Muscle of leg (tissue), 16 donors: ENCODE measurements at places on chromosomes 11 and 22. TPM values are rescaled to one million over a fixed set of nuclear protein-coding genes. Genes with fewer than 3 reads are reported as not detected.

- peak; percentile 50 for DNase-seq
Measured at GRCh38 chr11:34250732-34251588, 106.8 kb downstream of the ABTB2 start.

GRCh38 chr11:36718451-36718850 is 120.4 kb upstream of the RAG2 start:
- DNase-seq: peak; percentile 8

DNA sequence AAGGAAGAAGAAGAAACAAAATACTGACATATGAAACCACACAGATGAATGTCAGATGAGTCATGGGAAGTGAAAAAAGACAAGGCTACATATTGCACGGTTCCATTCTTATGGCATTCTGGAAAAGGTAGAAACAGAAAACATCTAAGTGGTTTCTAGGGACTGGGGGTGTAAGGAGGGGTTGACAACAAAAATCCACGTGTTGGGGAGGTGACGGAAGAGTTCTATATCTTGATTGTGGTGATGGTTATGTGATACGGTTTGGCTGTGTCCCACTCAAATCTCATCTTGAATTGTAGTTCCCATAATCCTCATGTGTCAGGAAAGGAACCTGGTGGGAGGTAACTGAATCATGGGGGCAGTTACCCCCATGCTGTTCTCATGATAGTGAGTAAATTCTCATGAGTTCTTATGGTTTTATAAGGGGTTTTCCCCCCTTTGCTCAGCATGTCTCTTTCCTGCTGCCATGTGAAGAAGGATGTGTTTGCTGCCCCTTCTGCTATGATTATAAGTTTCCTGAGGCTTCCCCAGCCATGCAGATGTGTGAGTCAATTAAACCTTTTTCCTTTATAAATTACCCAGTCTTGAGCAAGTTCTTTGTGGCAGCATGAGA is 6.4 kb upstream of the ARFGAP3 start:
- no peak for DNase-seq

DNA sequence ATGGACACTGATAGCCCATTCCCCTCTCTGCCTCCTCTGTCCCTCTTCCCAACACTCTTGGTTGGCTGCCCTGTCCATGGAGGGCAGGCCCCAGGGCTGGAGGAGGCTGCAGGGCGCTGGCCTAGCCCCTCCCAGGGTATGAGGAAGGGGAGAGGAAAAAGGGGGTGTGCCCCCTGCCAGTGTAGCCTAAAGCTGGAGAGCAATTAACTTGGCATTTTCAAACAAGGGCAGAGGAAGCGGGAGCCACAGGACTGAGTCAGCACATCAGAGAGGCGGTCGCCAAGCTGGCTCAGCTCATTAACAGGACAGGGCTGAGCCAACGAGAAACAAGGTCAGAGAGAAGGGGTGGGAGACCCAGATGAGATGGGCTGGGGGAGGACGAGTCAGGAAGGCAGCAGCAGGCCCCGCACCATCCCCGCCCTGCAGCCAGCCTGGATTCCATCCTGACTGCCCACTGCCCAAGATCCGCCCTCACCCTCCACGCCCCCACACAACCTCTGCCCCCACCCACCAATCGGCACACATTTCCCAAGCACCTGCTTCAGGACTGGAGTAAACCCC is 76.3 kb downstream of the BUD13 start:
- no peak for DNase-seq

DNA sequence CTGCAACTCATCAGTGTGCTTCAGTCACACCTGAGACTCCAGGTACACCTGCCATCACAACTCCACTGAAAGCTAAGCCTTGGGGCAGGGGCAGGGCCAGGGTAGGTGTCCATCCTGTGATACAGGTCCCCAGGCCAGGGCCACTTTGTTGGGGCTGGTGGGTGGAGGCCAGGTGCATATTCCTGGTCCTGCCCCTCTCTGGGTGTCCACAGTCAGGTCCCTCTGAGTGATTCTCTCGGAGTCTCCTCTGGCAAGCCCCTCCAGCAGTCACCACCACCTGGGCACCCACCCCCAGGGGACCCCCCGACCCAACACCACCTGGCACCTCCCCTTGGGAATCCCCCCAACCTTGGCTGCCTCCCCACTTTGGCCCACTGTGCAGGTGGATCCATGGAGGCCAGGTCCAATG is 9.5 kb upstream of the ACR start:
- DNase-seq: no peak

GRCh38 chr22:25548866-25549464 is 15.5 kb upstream of the GRK3 start:
- no peak for DNase-seq

DNA sequence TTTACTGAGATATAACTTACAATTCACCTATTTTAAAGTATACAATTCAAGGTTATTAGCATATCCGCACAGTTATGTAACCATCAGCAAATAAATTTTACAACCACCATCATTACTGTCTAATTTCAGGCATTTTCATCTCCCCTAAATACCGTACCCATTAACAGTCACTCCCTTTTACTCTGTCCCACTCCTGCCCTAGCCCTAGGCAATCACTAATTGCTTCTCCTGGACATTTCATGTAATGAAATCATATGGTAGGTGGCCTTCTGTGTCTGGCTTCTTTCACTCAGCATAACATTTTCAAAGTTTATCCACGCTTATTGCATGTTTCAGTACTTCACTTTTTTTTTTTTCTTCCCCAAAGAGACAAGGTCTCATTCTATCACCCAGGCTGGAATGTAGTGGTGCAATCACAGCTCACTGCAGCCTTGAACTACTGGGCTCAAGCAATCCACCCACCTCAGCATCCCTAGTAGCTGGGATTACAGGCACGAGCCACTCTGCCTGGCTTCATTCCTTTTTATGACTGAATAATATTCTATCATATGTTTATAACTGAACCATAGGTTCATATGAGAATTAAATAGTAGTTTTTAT is 61.4 kb upstream of the CHRM4 start:
- DNase-seq: no peak

GRCh38 chr11:132448334-132448995 is 1078.0 kb downstream of the NTM start:
- DNase-seq: no peak

DNA sequence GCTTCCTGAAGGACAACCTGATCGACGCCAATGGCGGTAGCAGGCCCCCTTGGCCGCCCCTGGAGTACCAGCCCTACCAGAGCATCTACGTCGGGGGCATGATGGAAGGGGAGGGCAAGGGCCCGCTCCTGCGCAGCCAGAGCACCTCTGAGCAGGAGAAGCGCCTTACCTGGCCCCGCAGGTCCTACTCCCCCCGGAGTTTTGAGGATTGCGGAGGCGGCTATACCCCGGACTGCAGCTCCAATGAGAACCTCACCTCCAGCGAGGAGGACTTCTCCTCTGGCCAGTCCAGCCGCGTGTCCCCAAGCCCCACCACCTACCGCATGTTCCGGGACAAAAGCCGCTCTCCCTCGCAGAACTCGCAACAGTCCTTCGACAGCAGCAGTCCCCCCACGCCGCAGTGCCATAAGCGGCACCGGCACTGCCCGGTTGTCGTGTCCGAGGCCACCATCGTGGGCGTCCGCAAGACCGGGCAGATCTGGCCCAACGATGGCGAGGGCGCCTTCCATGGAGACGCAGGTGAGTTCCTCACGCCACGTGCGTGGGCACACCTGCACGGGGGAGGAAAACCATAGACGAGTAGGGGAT is 1.5 kb downstream of the BCR start:
- DNase-seq: no peak

- DNase-seq: no peak
Measured at GRCh38 chr22:44426981-44427380, 71.1 kb downstream of the RTL6 start.

- DNase-seq: peak; percentile 49
Measured at GRCh38 chr11:9688716-9689511, 25.0 kb downstream of the SWAP70 start.

DNA sequence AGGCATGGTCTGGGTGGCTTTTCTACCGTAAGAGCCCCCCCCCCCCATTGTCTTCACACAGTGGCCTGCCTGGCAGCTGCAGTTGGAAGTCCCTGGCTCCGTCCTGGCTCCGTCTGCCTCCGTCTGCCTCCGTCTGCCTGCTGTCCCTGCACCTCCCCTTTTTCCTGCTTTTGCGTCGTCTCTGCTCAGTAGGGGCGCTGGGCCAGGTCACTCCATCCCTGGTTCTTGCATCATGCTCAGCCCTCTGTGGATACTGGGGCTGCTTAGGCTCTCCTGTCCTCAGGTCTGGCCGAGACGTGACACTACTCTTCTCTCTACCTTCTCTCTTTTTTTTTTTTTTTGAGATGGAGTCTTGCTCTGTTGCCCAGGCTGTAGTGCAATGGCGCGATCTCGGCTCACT is 27.8 kb downstream of the AP2A2 start:
- no peak for DNase-seq

GRCh38 chr11:47606731-47607130 is 12.5 kb upstream of the C1QTNF4 start:
- no peak for DNase-seq

DNA sequence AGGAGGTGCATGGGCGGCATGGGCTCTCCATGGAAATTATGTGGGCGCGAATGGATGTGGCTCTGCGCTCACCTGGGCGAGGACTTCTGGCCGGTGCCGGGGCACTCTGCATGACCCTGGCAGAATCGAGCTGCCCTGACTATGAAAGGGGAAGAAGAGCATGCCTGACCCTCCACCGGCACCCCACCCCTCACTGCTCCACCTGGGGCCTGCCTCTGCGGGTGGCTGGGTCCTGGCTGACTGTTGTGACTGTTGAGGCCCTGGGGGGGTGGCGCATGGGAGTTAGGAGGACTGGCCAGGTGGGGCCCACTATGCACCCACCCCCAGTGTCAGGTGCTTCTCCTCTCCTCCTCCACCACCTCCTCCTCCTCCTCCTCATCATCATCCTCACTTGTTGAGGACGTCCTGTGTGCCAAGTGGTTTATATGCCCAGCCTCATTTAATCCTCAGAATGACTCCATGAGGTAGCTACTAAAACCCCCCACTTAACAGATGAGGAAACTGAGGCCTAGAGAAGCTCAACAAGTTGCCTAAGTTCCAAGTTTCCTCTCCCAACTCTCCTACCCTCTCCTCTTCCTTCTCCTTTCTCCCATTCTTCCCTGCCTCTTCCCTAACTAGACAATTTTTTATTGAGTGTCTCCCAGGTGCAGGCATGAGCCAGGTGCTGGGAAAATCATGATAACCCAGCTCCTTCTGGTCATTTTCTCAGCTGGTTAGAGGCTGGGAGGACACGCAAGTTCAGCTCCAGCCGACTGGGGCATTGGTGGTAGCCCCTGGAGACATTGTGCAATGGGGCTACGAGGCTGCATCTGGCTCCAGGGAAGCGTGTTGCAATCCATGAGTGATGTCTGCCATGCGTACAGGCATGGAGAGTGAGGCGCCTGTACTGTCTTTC is 2.3 kb downstream of the MYEOV start:
- DNase-seq: no peak

DNA sequence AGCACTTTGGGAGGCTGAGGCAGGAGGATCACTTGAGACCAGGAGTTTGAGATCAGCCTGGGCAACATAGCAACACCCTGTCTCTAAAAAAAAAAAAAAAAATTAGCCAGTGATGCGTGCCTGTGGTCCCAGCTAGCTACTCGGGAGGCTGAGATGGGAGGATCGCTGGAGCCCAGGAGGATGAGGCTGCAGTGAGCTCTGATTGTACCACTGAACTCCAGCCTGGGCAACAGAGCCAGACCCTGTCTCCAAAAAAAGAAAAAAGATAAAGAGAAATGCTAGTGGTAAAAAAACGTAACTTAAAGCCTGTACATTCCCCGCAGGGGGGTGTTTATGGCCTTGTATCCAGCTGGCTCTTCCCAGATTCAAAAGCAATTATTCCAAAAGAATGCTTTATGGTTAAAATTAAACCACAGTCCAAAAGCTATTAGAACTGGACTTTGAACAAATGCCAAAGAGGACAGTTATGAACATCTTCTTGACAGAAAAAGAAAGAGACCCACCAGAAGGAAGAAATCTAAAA is 16.4 kb upstream of the SNX32 start:
- DNase-seq: peak; percentile 23

- peak; percentile 52 for DNase-seq
Measured at GRCh38 chr11:35981581-35981980, 37.7 kb downstream of the LDLRAD3 start.

- DNase-seq: no peak
Measured at GRCh38 chr22:40147388-40148176, 30.1 kb upstream of the TNRC6B start.

DNA sequence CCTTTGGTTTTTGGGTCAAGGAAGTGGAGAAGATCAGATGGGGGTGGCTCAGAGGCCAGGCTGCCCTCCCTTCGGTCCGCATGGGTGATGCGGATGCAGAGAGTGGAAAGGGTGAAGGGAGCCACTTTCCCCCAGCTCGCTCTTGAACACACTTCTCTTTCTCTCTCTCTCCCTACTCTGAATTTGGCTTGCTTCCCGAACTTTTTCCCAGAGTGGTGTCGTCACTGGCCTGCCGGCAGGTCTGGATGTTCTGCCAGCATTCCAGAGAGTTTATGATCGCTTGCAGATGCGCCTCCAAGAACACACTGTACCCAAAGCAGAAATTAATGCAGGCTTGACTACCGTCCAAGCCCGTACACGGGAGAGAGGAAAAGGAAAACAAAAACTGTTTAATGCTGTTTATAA is 103.2 kb downstream of the ZBTB16 start:
- peak; percentile 100 for DNase-seq

DNA sequence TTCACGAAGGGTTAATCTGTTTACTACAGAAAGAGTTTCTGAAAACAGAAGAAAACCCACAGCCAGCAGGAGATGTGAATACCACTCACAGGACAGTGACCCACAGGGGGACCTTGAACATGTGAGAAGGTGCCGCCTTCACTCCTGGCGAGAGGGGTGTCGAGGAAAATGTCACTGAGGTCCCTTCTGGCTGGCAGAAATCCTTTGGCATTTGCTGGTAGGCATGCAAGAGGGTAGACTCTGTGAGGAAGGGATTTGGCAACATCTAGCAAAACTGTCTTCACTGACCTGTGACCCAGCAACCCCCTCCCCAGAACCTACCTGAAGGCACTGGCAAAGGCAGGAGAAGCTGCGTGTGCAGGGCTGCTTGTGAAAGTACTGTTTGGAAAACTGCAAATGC is 8.6 kb downstream of the KCNQ1 start:
- DNase-seq: no peak

DNA sequence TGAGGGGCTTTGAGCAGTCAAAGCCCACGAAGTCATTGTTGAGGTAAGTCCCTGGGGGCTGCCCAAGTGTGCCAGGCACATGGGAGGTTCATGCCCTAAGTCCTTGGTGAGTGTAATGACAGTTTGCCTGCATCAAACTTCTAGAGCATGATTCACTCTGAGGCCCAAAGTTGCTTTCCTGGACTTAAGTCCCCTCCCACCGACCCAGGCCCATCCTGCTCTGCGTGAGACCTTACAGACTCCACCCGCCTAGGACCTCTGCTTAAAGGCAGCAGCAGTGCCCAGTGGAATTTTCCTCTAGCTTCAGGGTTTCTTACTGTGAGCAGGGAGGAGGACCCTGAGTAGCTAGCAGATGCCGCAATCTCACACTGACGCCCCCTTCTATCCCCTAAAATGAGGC is 5.7 kb upstream of the PVALB start:
- DNase-seq: no peak

Gene C11orf21
- 3.7 TPM for polyA plus RNA-seq

Gene TBX10
- polyA plus RNA-seq: 0.40 TPM

Gene NCF4
- polyA plus RNA-seq: 4.5 TPM

Gene SMIM35
- polyA plus RNA-seq: 0.05 TPM

Gene C11orf97
- not detected for polyA plus RNA-seq

Gene FOLR3
- not detected for polyA plus RNA-seq

Gene POLR2F
- 45.6 TPM for polyA plus RNA-seq

Gene MYRF
- 1.9 TPM for polyA plus RNA-seq

Gene DDX25
- polyA plus RNA-seq: 0.63 TPM

Gene E2F8
- 17.5 TPM for polyA plus RNA-seq
